Central memory CD4-positive, alpha-beta T cell (primary cell): ENCODE measurements at places on chromosomes 7 and 10.

- DNase-seq = no peak
Measured at GRCh38 chr10:98309366-98310355, 41.7 kb upstream of the LOXL4 start.

DNA sequence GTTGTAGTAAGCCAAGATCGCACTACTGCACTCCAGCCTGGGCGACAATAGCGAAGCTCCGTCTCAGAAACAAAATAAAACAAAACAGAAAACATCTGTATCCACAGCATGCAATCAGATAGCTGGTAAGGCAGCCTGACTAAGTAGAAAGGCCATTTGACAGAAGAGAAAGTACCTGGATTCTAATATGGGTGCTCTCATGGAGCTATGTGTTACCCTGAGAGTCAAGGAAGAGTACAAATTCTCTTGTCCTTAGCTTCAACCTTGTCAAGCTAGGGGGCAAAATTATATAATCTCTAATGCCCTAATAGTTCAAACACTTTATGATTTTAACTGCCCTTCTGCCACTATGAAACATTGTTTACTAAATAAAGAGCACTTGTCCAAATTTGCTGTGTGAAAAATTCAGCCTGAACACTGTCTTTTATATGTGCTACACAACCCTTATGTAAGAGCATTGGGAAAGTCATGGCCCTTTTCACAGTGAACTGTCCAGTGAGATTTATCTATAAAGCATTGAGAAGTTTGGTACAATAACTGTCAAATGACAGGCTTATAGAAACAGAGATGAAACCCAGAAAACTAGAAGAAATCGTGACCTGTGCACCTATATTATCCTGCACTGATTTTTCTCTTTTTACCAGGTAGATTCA, 51.2 kb upstream of the PRKG1 start:
- DNase-seq = no peak

GRCh38 chr7:133134810-133135209, 52.9 kb upstream of the CHCHD3 start:
- no peak for DNase-seq

DNA sequence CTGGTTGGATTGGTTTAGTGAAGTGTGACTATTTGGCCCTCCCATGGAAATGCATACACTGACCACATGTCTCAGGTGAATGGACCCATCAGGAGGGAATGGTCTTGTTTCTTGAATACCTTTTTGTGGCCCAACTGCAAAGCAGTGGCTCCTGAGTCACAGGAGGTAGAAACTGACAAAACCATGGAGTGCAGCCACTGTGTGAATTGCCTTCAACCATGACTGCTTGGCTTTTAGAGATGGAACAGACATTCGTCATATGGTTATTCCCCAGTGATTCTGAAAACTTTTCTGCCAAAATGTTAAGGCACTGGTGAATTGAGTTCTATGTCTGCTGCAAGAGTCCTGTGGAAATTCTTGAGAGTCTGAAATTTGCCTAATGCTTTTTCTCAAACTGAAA, 64.7 kb downstream of the CDK14 start:
- DNase-seq = no peak

- no peak for DNase-seq
Measured at GRCh38 chr7:33982425-33982786, 77.1 kb downstream of the BMPER start.
